ENCODE measurements at places on chromosomes 4 and X.
A peak's percentile ranks its signal among the peaks of the same experiment; 100 is the strongest.

GRCh38 chr4:52098618-52099017 lies 47.5 kb downstream of the SPATA18 start:
- no peak for DNase-seq

DNA sequence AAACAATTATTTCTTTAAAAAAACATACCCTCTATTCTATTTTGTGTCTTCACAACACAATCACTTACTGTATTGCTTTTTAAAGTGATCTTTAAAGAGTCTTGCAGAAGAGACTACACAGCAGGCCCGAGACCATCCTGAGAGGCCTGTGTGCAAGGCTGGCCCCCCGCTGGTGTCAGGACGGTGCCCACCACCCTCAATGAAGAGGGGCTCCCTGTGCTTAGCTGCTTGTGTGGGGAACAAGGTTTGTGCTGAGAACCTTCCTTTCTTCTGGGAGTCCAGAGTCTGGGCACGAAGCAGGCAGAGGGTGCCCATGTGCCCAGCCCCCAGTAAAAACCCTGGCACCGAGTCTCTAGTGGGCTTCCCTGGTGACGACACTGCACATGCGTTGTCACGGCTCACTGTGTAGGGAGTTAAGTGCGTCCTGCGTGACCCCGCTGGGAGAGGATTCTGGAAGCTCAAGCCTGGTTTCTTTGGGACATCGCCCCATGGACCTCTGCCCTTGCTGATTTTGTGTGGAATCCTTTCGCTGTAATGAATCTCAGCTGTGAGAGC lies 22.0 kb downstream of the RGS12 start:
- DNase-seq, result no peak

DNA sequence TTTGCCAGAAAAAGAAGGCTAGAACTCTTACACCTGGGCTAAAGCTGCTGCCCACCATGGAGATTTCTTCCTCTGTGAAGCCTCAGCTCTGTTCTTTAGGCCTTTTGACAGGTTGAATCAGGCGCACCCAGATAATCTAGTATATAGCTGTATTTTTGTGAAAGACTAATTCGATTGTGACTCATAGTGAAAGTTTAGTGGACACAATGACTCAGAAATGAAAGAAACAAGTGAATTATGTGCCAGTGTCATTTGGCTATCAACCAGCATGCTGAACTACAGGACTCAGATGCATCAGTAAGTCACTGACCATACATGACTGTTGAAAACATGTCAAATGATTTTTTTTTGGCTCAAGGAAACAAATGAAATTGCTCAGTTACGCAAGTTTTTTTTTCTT lies 425.4 kb downstream of the SLITRK2 start:
- DNase-seq, result no peak

- DNase-seq, result no peak
Measured at GRCh38 chrX:40933132-40933705, 152.0 kb upstream of the USP9X start.

- peak; percentile 14 for DNase-seq
Measured at GRCh38 chr4:139278912-139279759, 889 bp downstream of the MGARP start.

GRCh38 chr4:101708293-101709039 lies 82.1 kb upstream of the BANK1 start:
- DNase-seq, result no peak

DNA sequence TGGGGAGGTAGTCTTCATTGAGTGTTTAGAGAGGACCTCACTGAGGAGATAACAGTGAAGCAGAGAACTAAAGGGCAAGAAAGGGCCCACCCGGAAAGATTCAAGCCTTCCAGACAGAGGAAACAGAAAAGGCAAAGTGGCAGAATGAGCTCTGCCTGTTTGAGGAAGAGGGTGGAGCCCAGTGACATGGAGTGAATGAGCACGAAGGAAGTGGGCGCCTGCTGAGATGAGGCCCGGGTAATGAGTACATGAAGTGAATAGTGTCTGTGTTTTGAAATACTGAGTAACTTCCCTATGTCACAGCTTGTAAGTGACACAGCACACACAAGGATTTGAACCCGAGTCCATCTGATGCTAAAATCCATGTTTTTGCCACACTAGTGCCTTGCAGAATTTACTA lies 32.5 kb upstream of the TLR2 start:
- no peak for DNase-seq

DNA sequence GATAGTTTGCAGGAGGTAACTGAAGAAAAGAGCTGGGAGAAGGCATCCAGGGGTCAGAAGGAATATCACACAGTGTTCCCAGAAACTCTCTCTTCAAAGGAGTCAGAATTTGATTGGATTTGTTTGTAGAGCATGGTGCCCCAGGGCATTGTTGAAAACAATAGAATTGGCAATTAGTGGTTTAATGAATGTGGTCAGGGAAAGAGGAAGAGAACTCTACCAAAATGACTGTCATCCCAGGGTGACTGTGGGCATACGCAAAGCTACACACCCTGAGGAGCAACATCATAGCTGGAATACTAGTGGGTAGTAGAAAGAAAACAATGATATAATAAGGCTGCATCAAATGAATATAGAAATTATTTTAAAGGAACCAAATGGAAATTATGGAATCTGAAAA lies 21.5 kb downstream of the TNIP2 start:
- DNase-seq, result no peak

DNA sequence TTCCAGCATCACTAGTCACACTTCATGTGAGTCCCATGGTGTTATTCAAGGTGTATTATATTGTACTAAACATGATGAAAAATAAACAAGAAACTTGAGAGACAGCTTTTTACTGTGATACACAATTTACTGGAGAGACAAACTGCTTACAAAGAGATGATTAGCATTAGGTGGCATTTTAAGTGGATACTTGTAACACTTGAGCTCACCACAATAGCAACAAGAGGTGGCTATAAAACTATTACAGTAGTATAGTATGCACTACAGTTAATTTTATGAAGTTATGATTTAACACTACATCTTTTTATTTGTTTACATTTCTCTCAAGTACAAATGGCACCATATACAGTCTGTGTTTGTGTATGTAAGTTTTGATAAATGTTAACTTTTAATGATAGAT lies 246.6 kb downstream of the PARM1 start:
- DNase-seq, result no peak
